ENCODE measurements at places on chromosomes 1 and 21.

DNA sequence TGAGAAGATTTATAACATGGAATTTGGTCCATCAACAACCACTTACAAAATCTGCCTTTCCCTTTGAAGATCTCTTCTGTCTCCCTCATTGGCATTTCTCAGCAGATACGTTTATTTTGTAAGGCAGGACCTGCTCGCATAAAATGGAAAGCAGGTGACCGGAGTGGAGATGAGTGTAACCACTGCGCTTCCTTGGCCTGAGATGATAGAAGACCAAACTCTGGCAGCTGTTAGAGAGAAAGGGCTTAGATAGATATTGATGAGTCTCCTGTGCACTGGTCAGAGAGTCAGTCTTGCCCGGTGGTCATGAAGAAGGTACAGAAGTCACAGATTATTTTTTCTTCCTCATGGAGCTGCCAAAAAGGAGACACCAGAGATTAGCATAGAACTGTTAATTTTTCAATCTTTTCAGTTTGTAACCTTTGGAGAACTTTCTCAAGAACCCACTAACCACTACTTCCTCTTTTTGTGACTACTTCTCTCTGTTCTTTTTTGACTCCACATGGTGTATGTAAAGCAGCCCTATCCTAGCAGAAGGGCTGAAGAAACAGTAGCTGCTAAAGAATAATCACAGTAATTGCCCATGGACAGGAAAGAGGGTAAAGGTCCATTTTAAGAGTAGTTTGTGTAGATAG lies 47.6 kb downstream of the FCRL3 start:
- DNase-seq, result no peak

- no peak for DNase-seq
Measured at GRCh38 chr1:117770981-117771531, 158.4 kb downstream of the GDAP2 start.

GRCh38 chr1:13779930-13780329 lies 79.9 kb downstream of the PRDM2 start:
- DNase-seq, result no peak

- DNase-seq, result no peak
Measured at GRCh38 chr1:2807678-2808385, 6.3 kb upstream of the TTC34 start.

DNA sequence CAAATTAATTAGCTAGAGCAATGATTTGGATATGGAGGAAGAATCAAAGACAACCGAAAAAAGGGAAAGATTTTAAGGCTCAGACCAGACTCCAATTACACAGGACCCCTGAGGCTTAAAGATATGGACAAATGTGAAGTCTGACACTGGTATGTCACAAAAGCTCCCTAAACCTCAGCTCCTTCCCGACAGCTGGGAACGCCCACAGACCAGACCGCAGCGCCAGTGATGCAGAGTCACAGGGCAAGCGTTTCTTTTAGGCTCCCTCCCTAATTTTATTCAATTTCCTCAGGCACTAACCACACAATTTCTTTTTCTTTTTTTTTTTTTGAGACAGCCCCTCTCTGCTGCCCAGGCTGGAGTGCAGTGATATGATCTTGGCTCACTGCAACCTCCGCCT lies 40.2 kb downstream of the NID1 start:
- DNase-seq, result no peak

All from activated T-helper 1 cell treated with anti-CD3 and anti-CD28 coated beads, Interleukin-2, amount 50 U/mL, for 16 hours (primary cell).